MV-4-11 (cell line): ENCODE measurements at places on chromosomes 6 and 20.

- no peak for DNase-seq
Observed at GRCh38 chr6:16562498-16562897, 198.8 kb downstream of the ATXN1 start.

- no peak for DNase-seq
Observed at GRCh38 chr20:58286729-58287128, 22.8 kb upstream of the RAB22A start.

- no peak for DNase-seq
Observed at GRCh38 chr6:9507136-9507895, 907.6 kb downstream of the TFAP2A start.

GRCh38 chr6:137305691-137306090 lies 86.5 kb upstream of the IFNGR1 start:
- no peak for DNase-seq

DNA sequence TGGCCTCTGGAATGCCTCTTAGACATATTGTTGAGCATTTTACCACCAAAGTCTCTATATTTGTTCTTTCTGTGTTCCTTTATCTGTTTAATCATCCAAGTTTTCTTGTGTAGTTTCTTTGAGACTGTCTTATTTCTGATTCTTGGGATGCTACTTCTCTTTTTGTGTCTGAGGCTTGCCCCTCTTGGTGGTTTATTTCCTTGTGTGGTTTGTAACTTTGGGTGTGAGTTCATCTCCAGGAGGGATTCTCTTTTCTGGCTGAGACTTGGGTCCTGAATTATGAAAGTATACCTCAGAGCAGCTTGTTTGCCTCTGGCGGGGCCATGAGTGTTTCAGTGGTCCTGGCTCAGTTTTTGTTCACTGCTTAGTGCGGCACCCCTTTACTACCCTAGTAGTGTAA lies 33.9 kb downstream of the PPARD start:
- peak; percentile 87 for DNase-seq

DNA sequence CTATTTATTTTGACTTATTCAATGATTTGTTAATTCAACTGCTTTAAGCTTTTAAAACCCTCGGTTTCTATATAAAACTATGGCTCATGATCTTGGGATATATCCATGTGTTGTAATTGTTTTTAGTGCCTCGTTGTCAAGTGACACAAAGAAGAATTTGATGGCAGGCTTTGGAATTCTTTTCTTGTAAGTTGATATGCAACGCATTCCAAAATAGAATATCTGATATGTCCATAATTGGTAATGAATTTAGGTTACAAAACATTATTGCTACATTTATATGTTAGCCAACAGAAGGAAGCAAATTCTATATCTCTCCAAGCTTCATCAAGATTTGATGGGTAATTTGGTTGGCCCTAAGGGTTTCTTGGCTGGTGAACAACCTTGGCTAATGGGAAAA lies 220.4 kb upstream of the RIMS1 start:
- no peak for DNase-seq

GRCh38 chr6:82878812-82879211 lies 186.8 kb downstream of the UBE3D start:
- no peak for DNase-seq

- DNase-seq, result no peak
Observed at GRCh38 chr20:53961527-53961926, 108.9 kb downstream of the BCAS1 start.

DNA sequence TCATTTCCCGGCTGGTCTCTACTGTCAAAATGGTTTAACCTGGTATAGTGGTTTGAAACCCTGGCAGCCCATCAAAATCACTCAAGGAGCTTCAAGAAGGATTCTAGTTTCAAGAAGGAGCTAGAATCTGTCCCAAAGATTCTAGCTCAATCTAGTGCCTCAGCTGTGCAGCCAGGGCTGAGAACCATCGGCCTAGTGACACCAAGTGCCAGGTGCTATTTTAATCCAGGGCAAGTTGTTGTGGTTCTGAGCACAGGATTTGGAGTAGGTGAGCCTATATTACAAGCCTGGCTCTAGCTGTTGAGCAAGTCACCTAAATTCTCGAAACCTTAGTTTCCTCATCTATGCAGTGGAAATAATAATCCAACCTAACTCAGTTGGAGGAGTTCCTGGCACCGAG lies 3.7 kb downstream of the MOCS1 start:
- no peak for DNase-seq

DNA sequence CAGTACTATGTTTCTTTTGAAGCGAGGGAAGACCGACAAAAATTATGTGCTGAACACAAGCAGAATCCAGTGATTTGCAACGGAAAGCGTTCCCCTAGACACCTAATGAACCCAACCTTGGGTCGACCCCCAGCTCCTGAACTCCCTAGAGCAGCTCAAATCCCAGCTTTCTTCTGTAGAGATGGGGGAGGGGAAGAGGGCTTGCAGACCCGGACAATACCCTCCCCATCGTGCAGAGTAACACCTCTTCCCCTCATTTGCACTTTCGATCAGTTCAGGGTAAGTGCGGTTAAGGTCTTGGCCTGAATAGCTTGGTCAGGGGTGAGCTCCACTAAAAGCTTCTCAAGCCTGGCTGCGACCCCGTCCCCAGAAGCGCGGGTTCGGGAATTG lies 404 bp downstream of the CEP162 start:
- DNase-seq, result no peak
